Endothelial cell (in vitro differentiated cells): ENCODE measurements at places on chromosomes 2 and 18.

DNA sequence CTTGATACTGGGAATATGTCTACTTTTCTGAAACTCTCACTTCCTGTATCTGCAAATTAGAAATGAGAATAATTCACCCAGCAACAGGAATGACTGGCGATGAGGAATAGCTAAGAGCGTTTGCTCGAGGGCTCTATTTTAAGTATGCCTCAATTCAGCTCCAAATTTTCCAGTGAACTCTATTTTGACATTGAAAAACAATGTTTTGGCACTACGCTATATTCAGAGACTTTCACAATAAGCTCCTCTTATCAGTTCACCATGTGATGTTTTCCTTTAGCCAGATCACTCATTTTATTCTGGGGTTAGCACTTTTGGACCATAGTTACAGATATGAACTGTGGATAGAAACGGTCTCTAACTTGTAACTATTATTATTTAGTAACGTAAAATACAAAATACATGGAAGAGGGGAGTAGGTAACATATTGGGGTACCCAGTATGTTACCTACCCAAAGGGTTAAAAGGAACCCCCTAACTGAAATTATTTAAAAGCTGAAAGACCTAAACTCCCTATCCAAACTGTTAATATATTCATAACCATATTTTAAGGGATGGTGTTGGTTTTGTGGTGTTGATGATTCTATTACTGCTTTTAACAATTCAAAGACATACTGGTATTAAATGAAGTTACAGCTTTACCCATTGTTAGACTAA lies 28.1 kb downstream of the SLC40A1 start:
- no peak for DNase-seq

- no peak for DNase-seq
Observed at GRCh38 chr2:20796374-20796791, 26.5 kb downstream of the LDAH start.

DNA sequence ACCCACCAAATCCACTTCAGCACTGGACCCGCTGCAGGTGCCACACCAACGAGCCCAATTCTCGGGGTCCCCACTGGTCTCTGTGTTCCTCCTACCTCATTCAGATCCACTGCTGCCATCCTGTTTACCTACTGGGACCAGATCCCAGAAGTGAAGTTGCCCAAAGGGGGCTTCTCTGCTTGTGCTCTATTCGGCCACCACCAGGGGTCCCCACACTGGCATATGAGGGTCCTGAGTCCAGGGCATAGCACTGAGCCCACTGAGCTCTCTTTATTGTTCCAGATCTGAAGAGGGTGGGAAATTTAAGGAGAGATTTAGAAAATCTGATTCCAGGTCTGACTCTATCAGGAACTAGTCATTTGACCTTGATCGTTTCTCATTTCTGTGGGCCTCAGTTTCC lies 2.4 kb downstream of the GPR45 start:
- DNase-seq = peak; percentile 63

GRCh38 chr18:51527826-51528225 lies 330.3 kb upstream of the MEX3C start:
- DNase-seq = no peak

- no peak for DNase-seq
Observed at GRCh38 chr2:219396863-219397457, 9.2 kb upstream of the DNPEP start.

- DNase-seq = no peak
Observed at GRCh38 chr2:145116834-145117725, 597.2 kb upstream of the ZEB2 start.

GRCh38 chr2:217652761-217653639 lies 349.8 kb downstream of the TNS1 start:
- DNase-seq = no peak

- DNase-seq = no peak
Observed at GRCh38 chr2:102895376-102895775, 133.5 kb downstream of the TMEM182 start.

DNA sequence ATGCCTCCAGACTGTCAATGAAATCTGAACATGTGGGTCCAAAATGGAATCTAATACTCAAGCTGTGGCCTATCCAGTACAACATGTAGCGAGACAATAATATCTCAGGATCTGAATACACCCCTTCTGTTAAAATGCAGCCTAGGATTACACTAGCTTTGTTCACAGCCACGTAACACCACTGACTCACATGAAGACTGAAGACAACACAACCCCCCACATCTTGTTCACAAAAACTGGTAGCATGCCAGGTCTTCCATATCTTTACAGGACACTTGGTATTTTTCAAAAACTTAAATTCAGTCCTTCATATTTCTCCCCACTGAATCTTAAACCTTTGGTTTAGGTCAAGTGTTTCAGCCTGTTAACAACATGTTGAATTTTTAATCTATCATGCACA lies 84.2 kb downstream of the SLC8A1 start:
- no peak for DNase-seq
